Right lung (tissue), 10 donors: ENCODE measurements at places on chromosomes 5 and 9. TPM values are rescaled to one million over a fixed set of nuclear protein-coding genes. Genes with fewer than 3 reads are reported as not detected.

PFN3 gene
- not detected for polyA plus RNA-seq

DNA sequence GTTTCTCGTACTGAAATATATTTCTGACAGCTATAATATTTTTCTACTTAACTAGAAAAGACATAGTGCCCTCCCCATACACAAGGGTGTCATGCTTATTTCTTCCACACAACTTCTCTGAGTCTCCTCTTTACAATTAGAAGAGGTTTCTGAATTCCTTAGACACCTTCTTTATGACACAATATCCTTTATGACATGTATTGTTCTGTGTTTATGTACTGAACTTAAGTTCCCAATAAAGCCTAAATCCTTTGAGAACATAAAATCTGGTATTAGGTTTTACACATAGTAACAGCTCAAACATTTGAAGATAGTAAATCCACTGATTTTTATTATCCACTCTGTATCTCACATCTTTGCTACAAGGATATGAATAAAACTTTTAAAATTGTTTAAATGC, 32.5 kb downstream of the GRAMD2B start:
- no peak for DNase-seq

GRCh38 chr5:134141331-134142050, 27.0 kb downstream of the TCF7 start:
- no peak for DNase-seq

GRCh38 chr9:113364951-113365350, 11.8 kb downstream of the HDHD3 start:
- DNase-seq: no peak

DNA sequence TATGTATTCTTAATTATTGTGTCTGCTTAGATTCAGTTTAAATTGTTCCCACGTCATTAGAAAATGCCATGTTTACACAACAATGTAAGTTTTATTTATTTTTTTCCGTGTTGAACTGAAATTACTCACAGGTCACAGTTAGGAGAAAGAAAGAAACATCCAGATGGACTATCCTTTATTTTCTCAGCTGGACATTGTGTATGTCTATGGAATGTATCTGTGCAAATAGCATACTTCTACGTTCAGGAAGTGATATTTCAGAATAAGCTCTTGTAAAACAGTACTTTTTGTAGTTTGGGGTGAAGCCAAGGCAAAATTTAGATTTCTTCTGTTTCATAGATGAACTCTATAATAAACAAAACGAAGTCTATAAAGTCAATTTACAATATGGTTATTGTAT, 249.0 kb upstream of the ZNF608 start:
- DNase-seq: no peak
